ENCODE measurements at places on chromosomes 4 and X. TPM values are rescaled to one million over a fixed set of nuclear protein-coding genes. Genes with fewer than 3 reads are reported as not detected.

GRCh38 chr4:72567821-72568675, 973 bp downstream of the ADAMTS3 start:
- no peak for DNase-seq

- no peak for DNase-seq
Measured at GRCh38 chr4:10643600-10644425, 40.8 kb downstream of the CLNK start.

- DNase-seq, result no peak
Measured at GRCh38 chr4:76895619-76896018, 2.3 kb downstream of the SOWAHB start.

- no peak for DNase-seq
Measured at GRCh38 chr4:30821859-30822612, 101.9 kb downstream of the PCDH7 start.

DNA sequence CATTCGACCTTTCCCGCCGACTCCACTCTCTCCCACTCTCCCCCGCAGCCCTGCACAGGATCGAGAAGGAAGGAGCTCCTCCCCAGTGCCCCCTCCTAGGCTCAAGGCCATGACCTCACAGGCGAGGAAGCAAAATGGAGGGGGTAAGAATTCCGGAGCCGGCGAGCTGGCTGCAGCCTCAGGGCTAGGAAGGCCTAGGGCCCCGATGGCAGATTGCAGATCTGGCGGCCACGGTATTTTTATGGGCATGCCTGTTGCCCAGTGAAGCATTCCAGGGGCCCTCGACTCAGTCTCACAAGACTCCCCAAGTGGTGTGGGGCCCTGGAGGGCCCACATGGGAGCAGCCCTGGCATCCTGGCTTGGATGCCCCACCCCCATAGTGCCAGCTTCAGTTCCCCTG, 942 bp upstream of the L1CAM start:
- DNase-seq, result no peak

- no peak for DNase-seq
Measured at GRCh38 chr4:11424000-11424399, 4.7 kb downstream of the HS3ST1 start.

DNA sequence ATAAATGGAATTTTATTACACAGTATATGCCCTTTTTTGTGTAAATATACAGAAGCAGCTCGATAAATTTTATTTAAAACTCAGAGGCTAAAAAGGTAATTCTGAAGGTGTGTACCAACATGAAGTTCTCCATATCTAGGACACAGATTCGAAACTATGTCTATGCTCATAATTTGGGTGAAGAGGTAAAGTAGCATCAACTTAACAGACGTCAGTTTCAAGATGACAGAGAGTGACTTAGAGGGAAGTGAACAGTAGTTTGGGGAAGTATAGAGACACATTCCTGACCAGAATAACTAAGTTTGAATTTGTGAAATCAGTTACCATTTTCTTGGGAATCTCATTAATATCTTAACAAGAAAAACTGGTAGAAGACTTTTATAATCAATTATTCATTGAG, 2493.3 kb downstream of the ARAP2 start:
- DNase-seq, result no peak

GRCh38 chr4:93749292-93749761, 79.2 kb upstream of the ATOH1 start:
- DNase-seq, result no peak

- no peak for DNase-seq
Measured at GRCh38 chr4:125849869-125850268, 535.1 kb downstream of the FAT4 start.

The BCAP31 gene
- 134 TPM for total RNA-seq

GRCh38 chr4:21593671-21594001, 354.9 kb downstream of the KCNIP4 start:
- no peak for DNase-seq

DNA sequence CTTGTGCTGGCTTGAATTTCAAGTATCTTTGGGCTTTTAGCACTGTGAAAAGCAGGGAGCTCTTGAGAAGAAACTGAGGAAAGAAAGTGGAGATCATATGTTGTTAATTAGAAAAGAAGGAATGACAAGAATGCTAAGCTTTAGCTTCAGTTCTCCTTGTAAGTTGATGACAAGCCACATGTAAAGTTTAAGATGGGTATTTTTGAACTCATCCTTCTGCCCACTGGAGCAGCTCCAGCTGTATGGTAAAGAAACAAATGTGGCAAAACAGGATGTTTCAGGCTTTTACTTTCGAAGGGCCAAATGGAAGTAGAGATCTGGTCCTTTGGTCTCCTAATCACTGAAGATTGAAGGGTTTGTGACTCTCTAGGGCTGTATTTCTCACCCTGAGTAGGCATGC, 137.8 kb downstream of the GUCY2F start:
- no peak for DNase-seq

DNA sequence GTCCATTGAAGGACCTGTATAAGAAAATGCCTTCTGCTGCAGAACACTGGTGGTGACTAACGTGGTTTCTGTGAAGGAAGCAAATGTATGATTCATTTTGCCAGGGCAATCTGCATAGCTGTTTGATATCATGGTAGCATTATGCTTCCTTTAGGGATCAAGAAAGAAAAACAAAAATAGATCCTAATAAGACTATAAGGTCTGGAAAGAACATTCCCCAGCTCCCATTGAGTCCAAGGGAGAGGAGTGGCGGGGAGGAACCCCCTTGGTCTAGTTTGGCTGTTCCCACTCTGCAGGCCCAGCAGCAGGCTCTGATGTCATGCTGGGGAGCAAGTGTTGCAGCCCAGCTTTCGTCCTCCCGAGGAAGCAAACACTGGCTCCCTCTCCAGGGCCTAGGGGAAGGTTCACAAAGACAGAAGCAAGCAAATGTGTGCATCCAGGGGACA, 154.5 kb upstream of the GALNT7 start:
- no peak for DNase-seq

DNA sequence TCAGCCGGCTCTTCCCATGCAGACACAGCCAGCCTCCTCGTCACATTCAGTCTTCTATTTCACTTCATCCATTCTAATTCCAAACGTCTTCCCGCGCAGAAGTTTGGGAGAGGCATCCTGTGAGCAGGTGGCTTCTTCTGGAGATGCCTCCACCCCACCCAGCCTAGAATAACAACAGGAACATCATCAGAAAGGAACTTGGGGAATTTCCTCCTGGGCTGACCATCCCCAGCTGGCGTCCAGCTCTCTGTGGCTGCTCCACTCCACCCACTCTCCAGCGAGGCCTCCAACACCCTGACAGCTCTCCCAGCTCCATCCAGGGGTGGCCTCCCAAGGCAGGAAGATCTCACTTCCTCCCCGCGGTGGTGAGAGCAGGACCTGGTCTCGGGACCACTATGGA, 5.5 kb upstream of the C4orf50 start:
- DNase-seq, result no peak

GRCh38 chrX:2691543-2692220, 587 bp downstream of the CD99 start:
- DNase-seq, result no peak

GRCh38 chr4:5526080-5526846, 182.1 kb downstream of the EVC2 start:
- DNase-seq, result no peak

DNA sequence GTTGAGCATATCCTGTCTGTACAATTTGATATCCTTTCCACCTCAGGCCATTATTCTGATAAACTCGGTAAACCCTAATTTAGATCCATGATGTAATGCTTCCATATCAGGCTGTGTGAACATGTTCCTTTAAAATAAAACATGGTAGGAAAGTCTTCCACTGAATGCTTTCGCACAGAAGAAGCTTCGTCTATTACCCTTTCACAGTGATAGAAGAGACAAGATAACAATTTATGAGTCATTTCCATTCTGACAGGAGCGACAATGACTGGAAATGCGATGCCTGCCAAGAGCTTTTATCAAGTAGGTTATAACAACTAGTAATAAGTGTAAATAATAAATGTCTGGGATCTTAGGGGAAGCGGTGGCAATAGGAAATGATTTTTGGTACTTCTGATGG, 98.8 kb downstream of the TTC29 start:
- no peak for DNase-seq

DNA sequence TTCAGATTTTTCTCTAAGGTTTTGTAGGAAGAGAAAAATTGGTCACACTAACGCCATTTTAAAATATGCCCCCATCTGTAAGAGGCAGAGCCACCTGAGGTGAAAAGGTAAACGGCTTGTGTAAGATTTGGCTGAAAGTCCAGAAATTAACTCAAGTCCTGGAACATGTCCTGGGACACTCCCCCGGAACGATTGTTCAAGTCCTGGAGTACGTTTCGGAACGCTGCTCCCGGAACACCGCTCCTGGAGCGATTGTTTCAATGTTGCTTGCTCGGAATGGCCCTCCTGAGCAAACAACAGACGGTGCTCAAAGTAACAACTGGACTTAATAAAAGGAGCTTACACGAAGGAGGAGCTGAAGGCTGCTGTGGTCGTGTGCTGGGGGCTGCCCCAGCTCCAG, 796.5 kb upstream of the SLIT2 start:
- DNase-seq, result no peak

DNA sequence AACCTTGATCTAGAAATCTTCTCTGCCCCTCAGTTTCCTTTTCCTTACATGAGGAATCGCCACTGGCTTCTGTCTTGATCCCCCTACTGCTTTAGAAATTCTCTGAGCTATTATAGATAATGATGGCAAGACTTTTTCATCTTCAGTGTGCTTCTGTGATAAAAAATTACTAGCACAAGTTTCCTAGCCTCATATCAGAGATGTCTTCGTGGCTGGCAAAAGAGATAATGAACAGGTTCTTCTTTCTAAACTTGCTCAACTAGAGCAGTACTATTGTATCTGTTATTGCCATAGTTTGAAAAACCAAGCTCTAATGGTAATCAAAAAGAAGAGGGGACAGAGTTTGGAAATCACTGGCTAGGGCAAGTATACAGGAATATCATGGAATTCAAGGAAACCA, 4.1 kb upstream of the PDGFC start:
- DNase-seq, result no peak

GRCh38 chrX:81286608-81287007, 84.7 kb downstream of the SH3BGRL start:
- no peak for DNase-seq

The TMPRSS11A gene
- total RNA-seq, result not detected

DNA sequence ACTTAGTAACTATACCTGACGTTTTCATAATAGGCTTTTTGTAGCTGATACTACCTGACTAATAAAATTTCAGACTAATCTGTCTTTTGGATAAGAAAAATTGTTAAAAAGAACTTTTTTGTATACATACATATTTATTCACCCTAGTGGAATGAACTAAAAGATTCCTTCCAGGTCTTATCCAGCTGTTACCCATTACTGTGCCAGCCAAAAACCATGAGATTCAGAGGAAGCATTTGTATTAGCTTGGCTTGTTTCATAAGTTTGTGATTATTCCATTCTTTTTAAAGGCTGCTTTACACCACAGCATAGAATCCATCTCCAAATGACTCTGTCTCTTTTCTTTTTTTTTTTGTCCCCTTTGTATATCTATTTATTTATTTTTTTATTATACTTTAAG, 149.4 kb downstream of the FAT4 start:
- no peak for DNase-seq

The MAGEA1 gene
- not detected for total RNA-seq

DNA sequence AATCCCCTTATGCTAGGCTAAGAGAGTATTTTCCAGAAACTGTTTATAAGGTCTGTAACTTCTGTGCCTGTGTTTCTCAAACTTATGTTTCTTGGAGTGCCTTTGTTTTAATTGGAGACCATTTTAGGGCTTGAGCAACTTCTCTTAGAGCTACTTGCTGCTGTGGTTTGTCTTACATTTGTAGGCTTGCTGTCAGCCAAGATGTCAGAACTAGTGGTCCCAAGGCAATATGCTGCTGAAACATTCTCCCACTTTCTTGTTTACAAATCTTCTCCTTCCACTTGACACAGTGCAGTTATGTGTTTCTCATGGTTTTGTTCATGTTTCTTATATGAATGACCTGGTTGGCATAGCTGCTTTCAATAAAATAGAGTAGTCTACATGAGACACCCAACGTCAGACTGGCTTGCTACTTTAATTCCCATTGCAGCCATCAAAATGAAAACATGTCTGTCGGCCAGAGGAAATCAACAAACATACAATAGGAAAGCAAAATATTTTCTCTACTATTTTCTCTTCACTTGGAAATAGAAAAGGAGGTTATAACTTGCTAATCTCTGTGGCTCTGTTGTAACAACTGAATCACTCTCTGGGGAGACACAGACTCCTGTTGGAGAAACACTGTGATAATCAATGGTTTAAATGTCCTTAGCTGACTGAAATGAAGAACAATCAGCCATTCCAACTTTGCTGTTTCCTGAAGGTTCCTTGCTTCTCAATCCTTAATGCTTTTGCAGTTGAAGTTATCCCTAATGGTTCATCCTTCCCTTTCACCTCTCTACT, 426.4 kb downstream of the PDGFC start:
- no peak for DNase-seq

- DNase-seq, result no peak
Measured at GRCh38 chrX:31302573-31303075, 230.8 kb upstream of the FTHL17 start.

- no peak for DNase-seq
Measured at GRCh38 chrX:145848448-145848847, 30.8 kb downstream of the SLITRK2 start.

GRCh38 chrX:16239211-16239610, 71.9 kb downstream of the MAGEB17 start:
- DNase-seq, result no peak

DNA sequence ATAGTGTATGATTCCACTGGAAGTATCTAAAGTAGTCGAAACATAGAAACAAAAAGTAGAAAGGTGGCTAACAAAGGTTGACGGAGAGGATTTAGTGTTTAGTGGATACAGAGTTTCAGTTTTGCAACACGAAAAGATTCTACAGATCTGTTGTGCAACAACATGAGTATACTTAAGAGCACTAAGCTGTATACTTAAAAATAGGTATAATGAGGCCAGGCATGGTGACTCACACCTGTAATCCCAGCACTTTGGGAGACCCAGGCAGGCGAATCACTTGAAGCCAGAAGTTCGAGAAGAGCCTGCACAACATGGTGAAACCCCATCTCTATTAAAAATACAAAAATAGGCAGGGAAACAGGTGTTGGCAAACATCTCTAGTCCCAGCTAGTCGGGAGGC, 7.9 kb upstream of the ATRX start:
- no peak for DNase-seq
